Cerebellum (tissue), 4 donors: ENCODE measurements at places on chromosomes 6 and 20. TPM values are rescaled to one million over a fixed set of nuclear protein-coding genes. Genes with fewer than 3 reads are reported as not detected.

LAMA2 gene
- total RNA-seq = 30.8 TPM

DEFB116 gene
- total RNA-seq = not detected

MUCL3 gene
- total RNA-seq = not detected

FAM83C gene
- not detected for total RNA-seq

KIF25 gene
- total RNA-seq = 0.64 TPM
